ENCODE measurements at places on chromosomes 7 and 10. TPM values are rescaled to one million over a fixed set of nuclear protein-coding genes. Genes with fewer than 3 reads are reported as not detected.

The MYO1G gene
- total RNA-seq: 11.9 TPM

The SMKR1 gene
- 3.6 TPM for total RNA-seq

The TPK1 gene
- total RNA-seq: 15.3 TPM

The LRRC4 gene
- 14.6 TPM for total RNA-seq

The HOXA3 gene
- 10.7 TPM for total RNA-seq

The AKR1C8 gene
- not detected for total RNA-seq

DNA sequence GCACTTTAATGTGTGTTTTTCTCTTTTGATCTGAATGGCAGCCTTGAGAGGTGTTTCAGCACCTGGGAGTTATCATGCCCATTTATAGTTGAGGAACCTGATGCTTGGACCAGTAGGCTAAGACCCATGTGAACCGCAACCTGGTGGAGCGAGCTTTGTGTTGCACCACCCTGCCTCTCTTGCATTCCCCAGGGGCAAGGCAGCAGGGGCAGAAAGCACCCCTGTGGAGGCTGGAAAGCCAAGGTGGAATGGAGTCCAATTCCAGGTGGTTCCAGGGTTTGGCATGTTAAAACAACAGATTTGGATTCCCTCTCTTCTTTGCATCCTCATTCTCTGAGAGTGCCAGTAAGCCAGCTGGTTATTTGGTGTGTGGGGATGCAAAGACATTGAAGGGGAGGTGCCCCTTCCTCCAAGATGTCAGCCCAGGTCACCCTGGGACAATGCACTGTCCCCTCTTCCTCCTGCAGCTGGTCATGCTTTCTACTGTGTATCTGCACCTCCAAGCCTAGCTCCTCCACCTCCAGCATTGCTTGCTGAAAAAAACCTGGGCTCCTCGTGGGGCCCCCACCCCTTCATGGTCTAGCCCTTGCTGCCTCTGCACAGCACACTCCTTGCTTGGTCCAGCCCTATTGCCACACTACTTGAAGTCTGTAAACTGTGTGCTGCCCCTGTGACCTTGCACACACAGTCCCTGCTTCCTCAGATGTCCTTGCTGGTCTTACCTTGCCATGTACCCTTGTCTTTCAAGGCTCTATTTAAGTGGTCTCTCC lies 5.6 kb upstream of the CDH23 start:
- DNase-seq: no peak

GRCh38 chr10:29784175-29784773 lies 149.5 kb upstream of the SVIL start:
- DNase-seq: peak; percentile 77

DNA sequence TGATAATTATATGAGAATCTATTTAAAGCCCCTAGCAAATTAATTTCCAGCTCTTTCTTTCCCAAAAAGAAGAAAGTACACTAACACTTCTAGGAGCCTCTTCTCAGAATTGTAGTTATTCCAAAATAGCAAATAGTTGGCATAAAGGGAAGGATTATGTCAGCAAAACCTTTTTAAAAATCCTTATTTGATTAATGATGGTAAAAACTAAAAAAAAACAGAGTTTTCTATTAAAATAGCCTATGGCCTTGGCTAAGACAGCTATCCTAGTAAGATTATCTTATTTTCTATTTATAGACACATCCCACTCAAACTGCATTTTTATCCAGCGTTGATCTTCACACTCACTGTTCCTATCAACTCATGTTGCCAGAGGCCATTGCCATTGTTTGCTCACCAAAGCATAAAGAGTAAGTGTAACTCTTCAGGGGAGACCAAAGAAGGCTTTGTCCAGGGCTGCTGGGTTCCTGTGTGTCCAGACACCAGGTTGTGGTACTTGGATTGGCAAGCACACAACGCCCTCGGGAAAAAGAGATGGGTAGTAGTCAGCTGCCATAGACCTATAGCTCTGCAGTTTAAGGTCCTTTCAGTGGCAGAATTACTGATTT lies 31.5 kb downstream of the ACTA2 start:
- DNase-seq: peak; percentile 82

GRCh38 chr7:129262324-129262723 lies 37.5 kb downstream of the AHCYL2 start:
- DNase-seq: no peak

- no peak for DNase-seq
These were observed 11.7 kb upstream of the GPR146 start for GRCh38 chr7:1032536-1033181.

DNA sequence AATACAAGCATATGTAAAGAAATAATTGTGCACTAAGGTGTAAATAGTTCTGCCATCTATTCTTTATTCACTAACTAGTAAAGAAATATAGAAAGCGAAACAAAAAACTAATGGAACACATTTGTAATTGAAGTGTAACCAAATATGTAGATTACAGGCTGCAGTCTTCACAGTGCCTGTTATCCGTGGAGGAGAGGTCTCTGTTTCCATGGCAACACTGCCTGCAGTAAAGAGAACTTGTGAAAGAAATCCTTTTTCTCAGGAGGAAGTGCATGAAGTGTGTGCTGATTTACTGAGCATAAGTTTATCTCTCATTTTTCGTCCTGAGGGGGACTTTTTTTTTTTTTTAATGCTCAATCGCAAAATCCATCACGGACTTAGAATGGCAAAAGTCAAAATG lies 102.5 kb downstream of the APBB1IP start:
- DNase-seq: peak; percentile 26

DNA sequence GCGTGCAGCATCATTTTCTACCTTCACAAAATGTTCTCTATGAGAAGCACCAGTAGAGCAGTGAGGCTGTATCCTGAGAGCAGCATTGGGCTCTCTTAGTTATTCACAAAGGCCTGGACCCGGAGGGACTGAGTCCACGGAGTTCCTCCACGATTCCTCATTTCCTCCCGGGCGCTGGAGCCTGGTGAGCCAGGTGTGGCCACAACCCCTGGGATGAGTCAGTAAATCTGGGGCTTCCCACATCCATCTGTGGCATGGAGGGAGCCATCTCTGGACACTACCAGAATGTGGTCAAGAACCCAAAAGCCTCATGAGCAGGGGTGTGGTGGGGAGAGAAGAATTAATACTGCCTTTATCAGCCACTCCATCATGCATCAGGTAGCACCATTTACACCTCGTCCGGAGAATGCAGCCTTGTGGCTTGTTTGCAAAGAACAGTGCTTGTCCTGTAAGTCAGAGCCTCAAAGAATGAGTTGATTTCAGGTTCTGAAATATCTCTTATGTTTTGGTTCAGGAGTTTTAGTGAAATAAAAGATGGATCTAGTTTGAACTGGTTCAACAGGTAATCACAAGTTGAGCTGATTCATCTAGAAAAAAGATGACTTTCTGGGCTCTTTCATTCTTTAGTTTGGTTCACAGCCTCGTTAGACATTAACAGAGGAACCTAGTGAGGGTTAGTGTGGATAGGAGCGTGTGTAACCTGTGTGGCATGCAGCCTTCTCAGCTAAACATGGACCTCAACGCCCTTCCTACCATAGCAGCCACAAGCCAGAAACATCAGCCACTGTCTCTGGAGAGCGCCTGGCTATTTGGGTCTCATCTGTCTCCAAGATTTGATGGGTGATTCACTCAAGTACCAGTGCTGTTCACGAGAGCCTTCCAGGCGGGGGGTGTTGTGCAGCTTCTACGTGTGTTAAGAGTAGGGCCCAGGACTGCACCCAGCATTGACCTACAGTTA lies 95.2 kb downstream of the WDR37 start:
- DNase-seq: peak; percentile 29

- no peak for DNase-seq
These were observed 5.7 kb upstream of the PIP start for GRCh38 chr7:143126146-143126545.

DNA sequence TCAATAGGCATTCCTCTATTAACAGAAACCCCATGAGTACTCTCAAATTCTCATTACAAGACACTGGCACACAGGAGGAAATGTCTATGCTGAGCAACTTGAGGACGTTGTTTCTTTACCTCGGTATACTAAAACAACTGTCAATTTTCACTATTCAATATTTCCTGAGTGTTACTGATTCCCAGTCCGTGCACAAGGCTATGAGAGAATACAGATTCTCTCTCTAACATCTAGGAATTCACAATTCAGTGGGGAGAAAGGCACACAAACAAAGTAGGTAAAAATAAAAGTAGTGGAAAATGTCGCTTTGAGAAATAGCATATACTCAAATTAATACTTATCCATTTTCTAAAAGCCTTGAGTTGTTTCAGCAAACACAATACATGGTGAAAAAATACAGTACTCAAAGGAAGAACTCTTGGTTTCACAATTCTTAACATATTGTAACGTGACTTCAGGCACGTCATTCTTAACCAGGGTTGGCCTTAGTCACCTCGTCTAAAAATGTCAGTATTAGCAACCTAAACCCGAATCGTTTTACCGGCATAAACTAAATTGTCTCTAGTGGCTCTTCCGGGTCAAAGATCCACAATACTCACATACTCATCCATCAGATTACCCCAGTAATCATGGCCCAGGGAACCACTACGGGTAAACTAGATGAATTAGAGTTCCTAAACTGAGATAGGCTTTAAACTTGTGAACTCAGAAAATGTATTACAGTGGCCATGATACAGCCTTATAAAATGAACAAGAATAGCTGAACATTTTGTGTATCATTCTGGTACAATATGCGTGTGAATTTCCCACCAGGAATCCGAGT lies 1.5 kb downstream of the IPMK start:
- peak; percentile 23 for DNase-seq

GRCh38 chr10:7458556-7458955 lies 47.7 kb upstream of the SFMBT2 start:
- no peak for DNase-seq

DNA sequence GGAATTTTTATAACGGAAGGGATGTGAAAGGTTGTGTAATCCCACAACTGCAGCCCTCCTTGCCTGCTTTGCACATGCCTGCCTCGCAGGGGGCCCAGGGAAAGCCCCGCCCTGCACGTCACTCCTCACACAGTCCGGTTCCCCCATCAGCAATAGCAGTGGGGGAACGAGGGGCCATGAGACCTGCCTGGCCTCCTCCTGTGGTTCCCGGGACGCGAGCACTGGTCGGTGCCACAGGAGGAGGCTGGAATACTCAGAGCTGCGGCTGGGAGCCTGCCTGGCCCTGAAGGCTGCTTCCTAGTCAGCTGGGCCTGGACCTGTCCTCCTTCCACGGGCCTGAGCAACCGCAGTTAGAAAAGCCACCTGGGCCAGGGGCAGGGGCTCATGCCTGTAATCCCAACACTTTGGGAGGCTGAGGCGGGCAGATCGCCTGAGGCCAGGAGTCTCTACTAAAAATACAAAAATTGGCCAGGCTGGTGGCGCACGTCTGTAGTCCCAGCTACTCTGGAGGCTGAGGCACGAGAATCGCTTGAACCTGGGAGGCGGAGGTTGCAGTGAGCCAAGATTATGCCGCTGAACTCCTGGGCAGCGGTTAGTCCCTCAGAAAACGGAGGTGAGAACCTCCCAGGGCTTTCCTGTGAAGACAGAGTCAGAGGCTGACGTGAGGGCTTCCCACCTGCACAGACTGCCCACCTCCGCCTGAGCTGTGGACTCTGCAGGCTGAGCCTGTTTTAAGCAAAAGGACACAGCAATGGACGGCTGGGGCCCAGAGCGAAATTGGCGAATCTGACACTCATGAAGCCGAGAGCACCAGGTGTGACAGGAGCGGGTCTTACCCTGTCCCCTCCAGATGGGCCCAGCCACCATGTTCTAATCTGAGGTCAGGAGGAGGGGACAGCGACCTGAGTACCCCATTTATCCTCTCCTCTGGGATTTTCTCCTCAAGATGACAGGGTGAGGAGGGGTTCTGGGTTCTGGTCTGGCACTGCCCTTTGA lies 52.9 kb downstream of the VIPR2 start:
- DNase-seq: no peak

DNA sequence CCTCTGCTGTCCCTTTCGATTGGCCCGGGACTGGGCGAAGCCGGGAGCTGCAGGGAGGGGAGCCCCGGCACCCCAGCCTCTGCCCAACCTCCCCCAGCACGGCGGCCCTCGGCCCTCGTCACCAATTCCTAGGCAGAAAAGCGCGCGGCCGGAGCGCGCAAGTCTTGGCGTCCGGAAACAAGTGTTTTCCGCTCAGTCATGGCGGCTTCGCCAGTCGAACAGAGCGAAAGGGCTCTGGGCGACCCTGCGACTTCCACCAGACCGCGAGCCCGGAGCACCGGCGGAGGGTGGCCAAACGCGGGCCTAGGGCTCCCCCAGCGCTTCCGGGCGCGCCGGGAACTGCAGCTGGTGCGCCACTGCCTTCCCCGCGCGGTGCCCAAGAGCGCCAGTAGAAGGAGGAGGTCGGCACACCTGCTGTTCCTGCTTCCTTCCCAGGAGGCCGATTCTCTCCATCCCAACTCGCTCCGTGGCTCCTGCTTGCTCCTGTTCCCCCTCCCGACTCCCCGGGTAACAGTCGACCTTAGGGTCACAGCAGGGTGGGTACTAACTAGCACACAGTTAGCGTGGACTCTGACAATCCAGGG lies 729.9 kb downstream of the ZWINT start:
- DNase-seq: peak; percentile 65

GRCh38 chr7:32803406-32804141 lies 88.0 kb downstream of the KBTBD2 start:
- DNase-seq: no peak

DNA sequence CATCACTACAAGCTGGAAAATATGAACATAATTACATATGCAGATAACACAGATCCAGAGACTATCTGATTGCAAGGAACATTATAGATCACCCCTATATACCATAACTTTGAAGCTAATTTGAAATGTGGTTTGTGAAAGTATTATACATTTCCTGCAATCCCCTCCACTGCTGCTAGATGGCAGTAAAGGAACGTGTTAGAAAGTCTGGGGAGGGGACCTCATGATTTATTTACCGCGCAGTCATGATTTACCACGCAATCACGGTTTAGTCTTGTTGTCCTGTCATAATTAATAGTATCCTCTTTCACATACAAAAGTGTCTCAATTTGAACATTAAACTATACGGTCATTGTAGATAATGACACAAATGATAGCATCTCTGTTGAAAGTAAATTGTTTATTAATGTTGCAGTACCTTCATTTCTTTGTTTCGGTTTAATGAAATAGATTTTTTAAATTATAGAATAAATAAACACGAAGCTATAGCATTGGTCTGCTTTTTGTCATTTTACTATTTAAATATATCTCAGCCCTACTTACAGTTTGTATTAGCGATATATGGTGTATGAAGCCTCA lies 145.3 kb upstream of the PRSS1 start:
- peak; percentile 16 for DNase-seq

GRCh38 chr7:81284576-81284975 lies 365.7 kb upstream of the SEMA3C start:
- DNase-seq: no peak

DNA sequence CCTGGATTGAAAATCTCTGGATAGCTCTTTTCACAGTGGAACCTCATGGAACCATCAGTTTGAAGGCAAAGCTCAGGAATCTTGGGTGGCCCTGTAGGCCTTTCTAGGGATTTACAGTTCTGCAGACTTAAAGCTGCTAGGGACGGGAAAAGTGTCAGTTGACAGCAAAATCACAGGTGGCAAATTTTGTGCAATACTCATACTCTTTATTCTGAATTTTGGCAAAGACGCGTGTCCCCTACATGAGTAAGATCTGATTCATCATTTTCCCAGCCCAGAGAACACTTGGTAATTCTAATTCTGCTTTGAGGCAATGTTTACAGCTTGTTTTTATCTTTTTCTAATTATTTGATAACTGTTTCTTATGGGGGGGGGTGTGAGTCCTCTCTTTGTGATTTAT lies 3.6 kb downstream of the LRRC17 start:
- peak; percentile 78 for DNase-seq
